ENCODE measurements at places on chromosomes 7 and 10. TPM values are rescaled to one million over a fixed set of nuclear protein-coding genes. Genes with fewer than 3 reads are reported as not detected.

- DNase-seq: peak; percentile 36
Measured at GRCh38 chr10:21547246-21547645, 13.2 kb downstream of the MLLT10 start.

DNA sequence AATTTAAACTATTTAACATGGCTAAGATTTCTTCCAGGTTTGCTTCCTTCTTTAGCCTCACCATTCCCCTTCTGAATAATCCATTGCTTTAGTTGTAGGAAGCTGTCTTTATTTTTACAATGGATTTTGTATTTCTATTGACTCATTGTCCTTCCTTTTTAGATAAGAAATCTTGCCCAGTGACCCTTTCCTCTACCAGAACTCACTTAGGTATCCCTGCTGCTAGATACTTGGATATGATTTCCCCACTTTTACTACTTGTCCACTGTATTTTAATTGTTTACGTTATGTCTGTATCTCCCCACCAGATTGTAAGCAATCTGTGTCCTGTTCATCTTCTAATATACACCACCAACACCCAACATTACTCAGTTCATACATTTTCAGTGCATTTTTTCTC lies 47.7 kb upstream of the MDFIC start:
- no peak for DNase-seq

Gene GCK
- total RNA-seq: 1.2 TPM

Gene GRM8
- total RNA-seq: 0.45 TPM

DNA sequence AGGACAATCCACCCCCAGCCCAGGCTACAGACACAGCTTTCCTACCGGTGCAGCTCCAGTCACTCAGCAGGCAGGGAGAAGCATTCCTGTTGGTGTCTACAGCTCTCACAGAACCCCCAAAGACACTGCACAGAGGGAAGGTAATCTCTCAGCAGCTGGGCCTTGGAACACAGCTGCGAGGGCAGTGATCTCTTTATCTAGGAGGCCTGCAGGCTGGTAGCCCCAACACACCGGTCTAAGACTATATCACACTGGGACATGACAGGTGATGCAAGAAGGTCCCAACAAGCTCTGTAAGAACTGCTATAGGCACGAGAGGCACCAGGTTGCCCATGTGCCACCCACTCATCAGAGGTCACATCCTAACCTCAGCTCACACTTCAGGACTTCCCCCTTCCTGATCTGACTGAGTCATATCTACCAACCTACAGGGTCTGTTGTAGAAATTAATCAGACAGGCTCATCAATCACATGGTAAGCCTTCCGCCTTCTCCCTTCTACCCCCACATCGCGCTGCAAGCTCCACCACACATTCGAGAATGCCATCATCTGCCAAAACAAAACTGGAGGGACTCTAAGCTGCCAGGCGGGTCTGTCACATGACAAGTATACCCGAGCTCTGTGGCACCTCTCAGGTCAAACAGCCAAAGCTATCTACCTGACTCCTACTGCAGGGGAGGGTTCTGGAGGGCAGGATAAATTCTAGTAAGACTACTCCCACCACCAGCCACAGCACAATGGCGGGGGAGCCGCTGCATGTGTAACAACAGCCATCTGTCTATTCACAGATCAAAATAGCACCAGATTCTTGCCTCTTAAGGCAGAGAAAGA lies 26.1 kb downstream of the FAM53B start:
- DNase-seq: no peak

DNA sequence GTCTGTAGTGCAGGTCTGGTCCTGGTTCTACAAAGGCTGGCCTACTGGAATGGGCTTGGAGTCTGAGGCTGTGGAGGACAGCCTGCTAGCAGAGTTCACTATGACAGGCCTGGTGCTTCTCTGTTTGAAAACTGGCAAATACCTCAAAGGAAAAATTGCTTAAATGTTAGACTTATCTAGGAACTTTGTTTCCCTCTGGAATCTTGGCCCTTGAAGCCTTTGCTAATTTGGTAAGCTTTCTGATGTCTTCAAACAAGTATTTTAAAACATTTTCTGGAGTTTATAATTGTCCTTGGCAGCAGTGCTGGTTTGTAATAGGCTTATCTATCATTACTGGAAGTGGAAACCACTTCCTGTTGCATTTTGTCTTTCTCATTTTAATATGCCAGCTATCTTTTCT lies 139.7 kb downstream of the TMEM26 start:
- no peak for DNase-seq

Gene OR9A2
- not detected for total RNA-seq

DNA sequence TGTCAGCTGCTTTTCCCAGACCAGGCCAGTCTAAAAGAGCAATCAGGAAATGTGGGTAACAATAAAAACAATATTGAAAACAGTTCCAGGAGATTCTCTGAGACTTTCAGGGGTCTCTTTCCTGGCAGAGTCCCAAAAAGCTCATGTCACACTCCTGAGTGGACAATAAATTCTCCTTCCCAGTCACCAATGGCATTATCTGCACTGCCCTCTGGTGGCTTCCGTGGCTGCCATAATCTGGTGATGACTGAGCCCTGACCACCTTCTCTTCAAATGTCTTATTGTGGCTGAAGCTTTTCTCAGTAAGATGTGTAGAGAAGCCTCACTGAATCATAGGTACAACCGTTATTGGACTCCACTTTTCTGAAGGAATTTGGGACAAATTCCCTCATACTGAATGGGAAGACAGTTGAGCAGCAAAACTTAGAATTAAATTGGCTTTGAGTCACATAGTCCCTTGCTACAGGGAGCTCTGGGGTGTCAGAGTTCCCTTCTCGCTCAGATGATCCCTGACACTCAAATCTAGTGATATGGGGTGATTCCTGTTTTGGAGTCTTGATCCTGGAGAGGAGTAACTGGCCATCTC lies 24.4 kb upstream of the ASAH2 start:
- DNase-seq: no peak

DNA sequence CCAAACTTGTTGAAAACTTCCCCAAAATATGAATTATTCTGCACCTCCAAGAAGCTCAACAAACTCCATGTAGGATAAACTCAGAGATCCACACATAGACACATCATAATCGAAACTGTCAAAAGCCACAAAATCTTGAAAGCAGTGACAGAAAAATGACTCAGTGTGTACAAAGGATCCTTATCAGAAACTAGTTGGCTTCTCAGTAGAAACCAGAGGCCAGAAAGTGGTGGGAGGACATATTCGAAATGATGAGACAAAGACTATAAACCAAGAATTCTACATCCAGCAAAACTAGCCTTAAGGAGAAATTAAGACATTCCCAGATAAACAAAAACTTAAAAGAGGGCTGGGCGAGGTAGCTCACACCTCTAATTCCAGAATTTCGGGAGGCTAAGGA lies 38.5 kb downstream of the MCMBP start:
- DNase-seq: no peak

DNA sequence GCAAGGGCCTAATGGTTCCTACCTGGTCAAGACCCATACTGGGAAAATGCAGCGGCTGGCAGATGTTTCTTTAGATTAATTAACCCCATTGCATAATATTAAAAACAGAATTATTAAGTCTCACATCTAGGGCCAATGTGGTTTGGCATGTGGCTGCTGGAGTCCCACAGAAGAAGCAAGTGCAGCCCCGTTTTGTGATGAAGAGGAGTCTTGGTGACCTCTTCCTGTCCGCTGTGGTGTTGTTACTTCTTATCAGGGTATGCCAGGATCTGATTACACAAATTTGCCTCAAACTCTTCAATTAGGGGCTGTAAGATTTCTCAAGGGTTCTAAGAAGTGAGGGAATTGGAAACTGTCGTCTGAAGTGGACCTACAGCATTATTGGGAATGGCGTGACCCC lies 240.3 kb downstream of the SEC23IP start:
- no peak for DNase-seq

DNA sequence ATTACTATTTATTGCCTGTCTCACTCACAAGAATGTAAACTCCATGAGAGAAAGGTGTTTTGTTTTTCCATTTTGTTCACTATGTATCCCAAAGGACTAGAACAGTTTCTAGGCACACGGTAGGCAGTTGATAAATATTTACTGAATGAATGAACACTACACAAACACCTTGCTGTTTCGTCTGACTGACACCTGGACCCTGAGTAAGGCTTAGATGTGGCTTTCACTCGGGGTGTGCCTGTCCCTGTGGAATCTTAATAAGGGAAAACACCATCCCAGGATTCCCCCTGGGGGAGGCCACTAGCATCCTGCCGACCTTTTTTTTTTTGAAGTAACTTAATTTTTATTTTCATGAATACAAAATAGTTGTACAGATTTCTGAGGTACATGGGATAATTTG lies 66.6 kb upstream of the STEAP1B start:
- DNase-seq: peak; percentile 6

Gene GPR26
- not detected for total RNA-seq

Gene LBX1
- not detected for total RNA-seq

Gene EVX1
- total RNA-seq: not detected

DNA sequence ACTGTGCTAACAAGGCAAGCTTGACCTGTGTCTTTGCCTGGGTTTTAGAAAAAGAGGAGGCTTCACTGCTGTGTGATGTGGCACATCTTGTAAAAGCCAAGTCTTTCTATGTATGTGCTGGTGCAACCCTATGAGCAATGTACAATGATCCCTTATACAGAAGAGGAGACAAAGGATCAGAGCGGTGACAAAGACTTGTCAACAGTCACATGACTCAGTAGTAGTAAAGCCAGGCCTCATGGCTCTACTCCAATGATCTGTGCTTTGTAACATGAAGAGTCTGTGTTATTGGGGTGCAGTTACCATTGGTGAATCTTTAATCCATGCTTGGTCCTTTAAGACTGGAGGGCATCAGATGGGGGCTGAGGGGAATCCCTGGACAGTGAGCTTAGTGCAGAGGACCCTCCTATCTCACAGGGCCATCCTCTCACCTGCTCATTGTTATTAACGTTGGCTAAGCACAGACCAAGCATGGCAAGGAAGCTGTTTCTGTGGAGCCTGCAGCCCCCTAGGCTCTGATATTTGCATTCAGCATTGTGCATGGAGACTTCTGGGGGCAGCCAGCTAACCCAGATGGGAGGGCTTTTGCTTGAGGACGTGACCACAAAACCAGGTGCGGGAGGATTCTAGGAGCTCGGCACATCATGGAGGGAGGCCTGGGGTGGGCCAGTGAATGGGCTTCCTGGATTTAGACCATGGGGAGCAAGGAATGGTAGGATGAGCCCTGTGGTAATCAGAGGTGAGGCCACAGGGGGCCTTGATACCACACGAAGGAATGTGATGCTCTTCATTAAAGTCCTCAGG lies 308.8 kb upstream of the ZNF32 start:
- no peak for DNase-seq

DNA sequence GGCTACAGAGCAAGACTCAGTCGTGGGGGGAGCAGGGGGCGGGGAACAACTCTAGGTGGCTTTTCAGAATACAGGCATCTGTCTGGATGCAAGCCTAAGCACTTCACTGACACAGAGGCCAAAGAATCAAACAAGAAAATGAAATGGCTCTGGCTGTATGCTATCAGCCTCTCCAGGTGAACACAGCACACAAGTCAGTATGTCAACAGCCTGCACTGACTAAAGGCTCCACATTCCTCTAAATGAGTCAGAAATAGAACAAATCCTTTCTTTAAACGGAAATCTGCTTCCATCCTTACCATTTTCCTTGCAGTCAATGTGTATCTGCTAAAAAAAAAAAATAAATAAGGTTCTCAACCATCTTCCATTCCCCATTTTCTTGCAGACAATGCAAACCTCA lies 88.3 kb downstream of the ARMH3 start:
- no peak for DNase-seq

- DNase-seq: peak; percentile 92
Measured at GRCh38 chr7:44767912-44768627, 19.4 kb downstream of the ZMIZ2 start.

- DNase-seq: no peak
Measured at GRCh38 chr7:79964463-79964862, 170.2 kb upstream of the GNAI1 start.

GRCh38 chr10:124308811-124309210 lies 109.9 kb downstream of the OAT start:
- DNase-seq: no peak

DNA sequence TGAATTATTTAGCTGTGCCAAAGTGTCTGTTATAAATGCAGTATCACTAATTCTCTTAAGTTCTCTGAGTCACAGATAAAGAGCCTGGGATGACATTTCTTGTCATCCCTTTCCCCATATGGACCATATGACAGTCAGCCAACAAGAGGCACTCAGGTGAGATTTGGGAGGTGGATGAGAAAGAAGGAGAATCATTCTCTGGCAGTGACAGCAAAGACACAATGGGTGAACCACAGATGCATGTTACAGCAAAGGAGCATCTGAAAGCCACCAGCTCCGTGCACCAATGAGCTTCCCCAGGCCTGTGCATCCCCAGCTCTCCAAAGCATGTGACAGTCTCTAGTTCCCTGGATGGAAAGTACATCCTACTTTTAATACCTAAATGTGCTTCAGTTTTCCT lies 10.8 kb downstream of the GIMAP6 start:
- DNase-seq: no peak

DNA sequence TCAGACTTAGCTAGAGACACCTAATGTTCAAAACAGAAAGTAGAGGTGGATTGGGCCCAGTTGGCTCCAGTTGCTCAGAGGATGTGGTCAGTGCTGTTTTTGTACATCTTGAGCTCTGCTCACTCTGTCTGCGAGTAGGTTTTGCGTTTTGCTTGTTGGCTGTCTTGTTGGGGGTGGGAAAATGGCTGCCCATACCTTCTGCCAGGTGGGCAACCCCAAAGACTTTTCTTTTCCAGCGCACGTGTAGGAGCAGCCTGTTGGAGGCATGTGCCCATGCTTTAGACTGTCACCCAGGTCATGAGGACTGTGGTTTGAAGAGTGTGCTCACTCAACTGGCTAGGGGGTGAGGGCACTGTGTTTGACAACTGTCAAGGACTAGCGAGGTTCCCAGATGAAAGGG lies 73.9 kb downstream of the KAT6B start:
- no peak for DNase-seq

- DNase-seq: no peak
Measured at GRCh38 chr10:97046456-97047082, 139.2 kb downstream of the SLIT1 start.

GRCh38 chr10:62266611-62267010 lies 2.0 kb downstream of the RTKN2 start:
- no peak for DNase-seq

GRCh38 chr7:101691822-101692384 lies 62.8 kb upstream of the MYL10 start:
- no peak for DNase-seq

- no peak for DNase-seq
Measured at GRCh38 chr7:18337048-18337809, 158.3 kb upstream of the HDAC9 start.
